Mesenteric fat pad (tissue), 1 donor: ENCODE measurements at places on chromosomes 6 and 20. TPM values are rescaled to one million over a fixed set of nuclear protein-coding genes. Genes with fewer than 3 reads are reported as not detected.

Gene ANKRD6
- total RNA-seq: 7.1 TPM

- DNase-seq: no peak
Observed at GRCh38 chr20:47167846-47168245, 188.7 kb downstream of the ZMYND8 start.

Gene BPIFB2
- not detected for total RNA-seq

DNA sequence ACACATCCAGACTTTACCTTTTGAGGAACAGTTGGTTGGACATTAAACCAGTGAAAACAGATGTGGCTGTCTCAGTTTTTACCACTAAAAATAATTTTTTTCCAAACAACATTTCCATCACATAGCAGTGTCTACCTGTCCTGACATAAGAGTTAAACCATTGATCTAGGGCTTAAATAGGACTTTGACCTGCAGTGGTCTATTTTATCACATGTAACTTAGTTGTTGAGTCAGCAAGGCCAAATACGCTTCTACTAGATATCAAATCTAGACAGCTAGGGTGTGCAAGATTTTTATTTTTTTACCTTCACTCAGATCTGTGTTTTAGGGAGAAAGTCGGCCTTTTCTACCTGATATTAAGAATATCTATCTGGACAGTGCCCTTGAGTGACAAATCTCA, 88.8 kb upstream of the ZFP64 start:
- DNase-seq: no peak

GRCh38 chr6:129867403-129867802, 6.3 kb upstream of the TMEM244 start:
- DNase-seq: no peak

DNA sequence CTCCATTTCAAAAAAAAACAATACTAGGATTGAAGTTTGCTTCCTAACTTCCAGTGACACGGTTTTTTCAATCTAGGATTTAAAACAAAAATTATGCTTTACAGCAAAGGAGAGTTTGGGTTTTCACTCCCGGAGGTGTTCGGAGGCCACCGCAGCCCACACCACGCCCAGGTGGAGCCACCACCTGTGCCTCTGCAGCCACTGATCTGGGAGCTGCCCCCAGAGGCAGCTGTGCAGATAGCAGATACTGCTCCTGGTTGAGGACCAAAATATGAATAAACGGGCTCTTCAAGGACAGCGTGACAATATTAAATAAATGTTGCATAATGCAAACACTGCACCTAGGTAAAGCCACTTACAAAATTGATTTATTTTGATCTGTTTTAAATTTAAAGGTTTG, 30.2 kb downstream of the DLL1 start:
- DNase-seq: no peak

Gene COX7A2
- 336 TPM for total RNA-seq

Gene OLIG3
- total RNA-seq: not detected

GRCh38 chr6:12090714-12091113, 78.6 kb downstream of the HIVEP1 start:
- no peak for DNase-seq

Gene FAM83C
- total RNA-seq: not detected

Gene HUS1B
- total RNA-seq: 0.77 TPM

DNA sequence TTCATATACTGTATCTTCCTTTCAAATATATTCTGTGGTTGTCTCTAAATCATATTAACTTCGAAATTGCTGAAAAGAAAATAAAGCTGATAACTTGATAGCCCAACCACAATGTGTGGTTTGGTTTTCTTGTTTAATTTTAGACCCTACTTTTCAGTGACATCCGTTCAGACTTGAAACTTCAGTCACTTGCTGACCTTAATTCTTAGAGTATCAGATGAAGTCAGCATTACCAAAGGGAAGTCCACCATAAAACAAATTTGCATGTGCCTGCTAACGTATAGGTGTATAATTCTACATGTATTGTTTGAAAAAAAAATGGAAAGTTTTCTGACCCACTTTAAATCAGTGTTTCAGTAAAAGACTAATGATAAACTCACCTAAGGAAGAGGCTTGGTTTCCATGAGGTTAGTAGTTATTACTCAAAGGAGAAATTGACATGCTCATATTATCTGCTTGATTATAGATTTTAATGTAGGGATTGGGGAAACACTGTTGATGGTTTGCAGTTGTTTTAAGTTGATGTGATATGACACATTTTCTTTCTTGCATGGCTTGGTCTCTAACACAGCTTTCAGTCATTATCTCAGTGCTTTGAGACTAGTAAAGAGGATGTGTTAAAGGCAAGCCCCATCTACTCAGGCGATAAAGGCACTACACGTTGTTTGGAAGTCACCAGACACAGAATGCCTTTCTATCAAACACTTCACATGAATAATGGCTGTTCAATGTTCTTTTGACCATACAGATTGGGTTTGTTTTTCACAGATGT, 5.2 kb upstream of the IL17A start:
- no peak for DNase-seq

- peak; percentile 93 for DNase-seq
Observed at GRCh38 chr20:10672624-10673127, 1.1 kb downstream of the JAG1 start.

Gene PLEKHG1
- total RNA-seq: 71.1 TPM

Gene SNAP25
- total RNA-seq: 0.29 TPM

- peak; percentile 95 for DNase-seq
Observed at GRCh38 chr6:3825851-3826581, 23.2 kb upstream of the FAM50B start.

DNA sequence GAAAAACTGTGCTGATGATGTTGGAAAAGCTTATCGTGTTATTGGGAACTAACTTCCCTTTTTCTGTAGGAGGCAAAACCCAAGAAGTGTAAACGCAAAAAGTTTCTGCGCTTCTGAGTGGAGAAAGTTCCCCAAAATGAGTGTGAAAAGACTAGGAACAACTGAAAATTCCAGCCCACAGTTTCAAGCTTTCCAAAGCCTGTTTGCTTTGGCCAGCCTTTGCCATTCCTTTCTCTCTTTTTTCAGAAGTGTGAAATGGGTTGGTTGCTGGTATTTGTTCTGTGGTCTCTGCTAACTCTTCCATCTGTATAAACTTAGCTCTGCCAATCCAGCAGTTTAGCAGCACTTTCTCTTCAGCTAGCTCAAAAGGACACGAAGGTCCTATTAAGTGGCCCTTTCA, 491.3 kb downstream of the MAFB start:
- no peak for DNase-seq

Gene SNPH
- total RNA-seq: 4.9 TPM

Gene RBPJL
- total RNA-seq: not detected

Gene LAMA4
- 418 TPM for total RNA-seq

DNA sequence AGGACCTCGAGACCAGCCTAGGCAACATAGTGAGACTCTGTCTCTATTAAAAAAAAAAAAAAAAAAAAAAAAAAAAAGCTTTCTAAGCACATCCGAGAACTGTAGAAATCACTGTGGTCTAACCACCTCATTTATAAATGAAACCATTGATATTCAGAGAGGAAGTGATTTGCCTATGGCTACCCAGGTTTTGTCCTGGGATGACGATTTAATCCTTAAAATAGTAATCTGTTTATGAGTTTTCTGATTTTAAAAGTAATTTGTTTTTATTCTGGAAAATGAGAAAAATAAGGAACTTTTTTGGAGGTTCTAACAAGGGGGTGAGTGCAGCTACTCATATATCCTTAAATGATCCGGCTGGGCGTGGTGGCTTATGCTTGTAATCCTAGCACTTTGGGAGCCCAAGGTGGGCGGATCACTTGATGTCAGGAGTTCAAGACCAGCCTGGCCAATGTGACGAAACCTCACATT, 6.5 kb upstream of the BTN3A2 start:
- DNase-seq: no peak

GRCh38 chr6:122623279-122623678, 13.1 kb downstream of the PKIB start:
- no peak for DNase-seq

DNA sequence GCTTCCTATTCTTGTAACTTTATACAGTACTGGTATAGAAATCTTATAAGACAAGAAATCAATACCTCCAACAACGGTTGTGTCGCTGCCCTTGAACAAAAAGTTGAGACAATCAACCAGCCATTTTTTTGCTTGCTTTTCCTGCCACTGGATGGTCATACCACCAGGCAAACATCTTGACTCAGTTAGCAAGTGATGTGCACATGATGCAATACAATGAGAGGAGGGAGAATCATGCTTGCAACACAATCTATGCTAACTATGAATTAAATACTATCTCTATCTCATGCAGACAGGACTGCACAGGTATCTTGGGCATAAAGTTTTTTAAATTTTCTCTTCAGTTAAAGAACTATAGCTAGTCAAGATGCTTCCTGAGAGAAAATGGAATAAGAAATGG, 877.7 kb upstream of the CITED2 start:
- DNase-seq: no peak

DNA sequence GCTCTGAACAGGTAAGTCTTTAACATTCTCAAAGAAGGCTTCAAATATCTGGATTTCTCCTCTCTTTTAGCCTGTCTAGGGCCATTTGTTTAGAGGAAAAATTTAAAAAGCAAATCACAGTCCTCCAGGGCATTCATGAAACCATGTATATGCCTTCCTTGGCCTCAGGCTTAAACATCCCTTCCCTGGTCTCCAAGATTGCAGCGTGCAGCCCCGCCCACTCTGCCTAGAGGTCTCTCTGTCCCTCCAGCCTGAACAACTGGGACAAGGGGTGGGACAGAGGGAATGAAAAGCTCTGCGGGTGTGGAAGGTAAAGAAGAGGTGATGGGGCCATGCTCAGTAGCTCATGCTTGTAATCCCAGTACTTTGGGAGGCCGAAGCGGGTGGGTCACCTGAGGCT, 9.8 kb upstream of the CBFA2T2 start:
- no peak for DNase-seq

DNA sequence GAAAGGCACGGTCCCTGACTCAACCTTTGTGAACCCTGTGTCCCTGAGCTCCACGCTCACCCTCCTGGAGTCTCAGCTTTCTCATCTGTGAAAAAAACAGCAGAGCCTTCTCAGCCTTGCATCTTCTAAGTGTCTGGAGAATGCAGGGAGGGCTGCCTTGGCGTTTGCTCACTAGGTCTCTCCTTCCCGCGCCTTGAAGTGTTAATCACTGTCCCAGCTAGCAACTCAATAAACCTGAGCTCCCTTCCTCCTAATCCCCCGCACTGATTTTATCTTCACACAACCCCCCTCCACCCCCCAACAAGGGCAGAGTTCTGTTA, 34.9 kb upstream of the FOXC1 start:
- no peak for DNase-seq

DNA sequence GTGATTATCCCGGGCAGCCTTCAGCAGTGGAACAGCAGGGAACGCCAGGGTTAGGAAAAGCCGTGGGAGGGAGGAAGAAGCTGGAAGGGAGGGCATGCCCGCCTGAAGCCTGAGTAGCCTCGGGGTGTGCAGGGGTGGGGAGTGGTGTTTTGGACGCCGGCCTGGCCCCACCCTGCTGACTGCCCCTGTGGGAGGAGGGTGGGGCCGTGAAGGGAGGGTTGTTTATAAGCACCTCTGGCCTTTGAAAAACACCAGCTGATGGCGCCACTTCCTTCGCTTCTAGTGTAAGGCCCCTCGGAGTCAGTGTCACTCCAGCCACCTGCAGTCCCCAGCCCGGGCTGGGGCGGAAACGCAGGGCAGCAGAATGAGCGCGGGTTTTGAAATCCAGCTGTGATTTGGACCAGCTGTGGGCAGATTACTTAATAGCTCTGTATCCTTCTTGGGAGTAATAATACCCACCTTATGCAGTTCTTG, 52.8 kb upstream of the BMP6 start:
- no peak for DNase-seq

Gene MAS1
- total RNA-seq: not detected

DNA sequence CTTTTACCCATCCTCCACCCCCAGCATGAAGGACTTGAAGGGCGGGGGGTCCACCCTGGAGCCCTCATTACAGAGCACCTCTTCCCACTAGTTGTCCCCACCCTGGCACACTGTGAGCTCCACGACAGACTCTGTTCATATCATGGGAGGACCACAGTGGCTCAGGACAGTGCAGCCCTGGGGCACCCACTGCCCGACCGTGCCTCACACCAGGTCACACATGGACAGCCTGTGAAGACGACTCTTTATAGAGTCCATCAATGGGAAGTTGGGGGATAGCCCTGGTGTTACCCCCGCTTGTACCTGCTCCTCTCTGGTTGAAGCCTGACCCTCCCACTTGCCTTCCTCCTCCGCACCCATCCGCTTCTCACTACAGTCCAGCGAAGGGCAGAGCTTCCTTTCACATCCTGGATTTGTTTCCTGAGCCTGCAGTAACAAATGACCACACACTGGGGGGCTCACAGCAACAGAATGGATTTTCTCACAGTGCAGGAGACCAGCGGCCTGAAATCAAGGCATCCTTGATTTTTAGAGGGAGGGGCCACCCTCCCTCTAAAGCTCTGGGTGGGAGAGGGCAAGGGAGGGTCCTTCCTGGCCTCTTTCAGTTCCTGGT, 15.5 kb downstream of the ZNF831 start:
- no peak for DNase-seq

- DNase-seq: no peak
Observed at GRCh38 chr6:12576389-12576788, 140.2 kb upstream of the PHACTR1 start.

Gene PTP4A1
- 34.3 TPM for total RNA-seq

Gene TRIM10
- total RNA-seq: not detected

Gene KCNQ5
- not detected for total RNA-seq

- no peak for DNase-seq
Observed at GRCh38 chr6:85473748-85474147, 23.9 kb downstream of the NT5E start.

DNA sequence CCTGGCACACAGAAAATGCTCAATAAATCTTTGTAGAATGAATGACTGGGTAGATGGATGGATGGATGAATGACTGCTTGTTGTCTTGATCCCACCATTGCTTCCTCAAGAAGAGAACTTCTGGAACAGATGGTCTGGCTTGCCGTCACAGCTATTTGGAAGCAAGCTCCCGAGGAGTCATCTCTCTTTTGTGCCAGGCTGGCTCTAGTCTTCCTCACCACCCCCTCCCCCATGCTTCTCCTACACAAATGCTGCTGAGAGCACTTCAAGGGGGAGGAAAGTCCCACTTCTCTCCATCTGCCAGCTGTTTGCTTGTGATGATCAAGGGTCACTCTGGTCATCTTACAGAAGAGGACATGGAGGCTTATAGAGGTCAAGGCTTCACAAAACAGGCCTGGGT, 11.6 kb upstream of the KCNG1 start:
- no peak for DNase-seq

Gene PGM3
- 146 TPM for total RNA-seq

GRCh38 chr20:24731312-24731711, 217.8 kb upstream of the CST7 start:
- no peak for DNase-seq

GRCh38 chr6:42428326-42429041, 23.2 kb downstream of the TRERF1 start:
- peak; percentile 89 for DNase-seq

Gene CDC25B
- 18.0 TPM for total RNA-seq

Gene RNF144B
- 41.6 TPM for total RNA-seq

GRCh38 chr6:45858691-45859090, 157.0 kb downstream of the CLIC5 start:
- DNase-seq: no peak

Gene PRPH2
- total RNA-seq: 1.4 TPM
